ENCODE measurements at places on chromosomes 1 and 21.

DNA sequence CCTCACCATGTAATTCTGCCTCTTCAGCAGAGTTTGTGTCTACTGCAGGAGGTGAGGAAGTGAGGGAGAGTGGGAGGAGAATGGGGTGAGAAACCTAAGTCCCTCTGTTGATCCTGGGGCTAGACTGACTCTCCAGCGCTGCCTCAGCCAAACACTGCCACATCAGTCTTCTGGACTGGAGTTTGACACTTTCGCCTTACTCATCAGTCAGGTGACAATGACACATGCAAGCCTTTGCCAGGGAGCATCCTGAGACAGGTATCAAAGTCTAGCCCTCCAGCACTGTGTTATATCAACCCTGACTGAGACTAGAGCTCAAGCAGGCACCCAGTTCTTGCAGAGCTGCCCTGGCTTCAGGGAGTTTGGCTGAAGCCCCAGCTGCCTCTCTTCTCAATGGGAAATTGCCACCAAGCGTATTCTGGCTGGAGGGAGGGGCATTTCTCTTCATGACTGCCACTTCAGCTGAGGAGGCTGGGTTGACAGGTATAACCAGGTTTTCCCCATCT is 33.3 kb upstream of the SUCO start:
- DNase-seq, result no peak

DNA sequence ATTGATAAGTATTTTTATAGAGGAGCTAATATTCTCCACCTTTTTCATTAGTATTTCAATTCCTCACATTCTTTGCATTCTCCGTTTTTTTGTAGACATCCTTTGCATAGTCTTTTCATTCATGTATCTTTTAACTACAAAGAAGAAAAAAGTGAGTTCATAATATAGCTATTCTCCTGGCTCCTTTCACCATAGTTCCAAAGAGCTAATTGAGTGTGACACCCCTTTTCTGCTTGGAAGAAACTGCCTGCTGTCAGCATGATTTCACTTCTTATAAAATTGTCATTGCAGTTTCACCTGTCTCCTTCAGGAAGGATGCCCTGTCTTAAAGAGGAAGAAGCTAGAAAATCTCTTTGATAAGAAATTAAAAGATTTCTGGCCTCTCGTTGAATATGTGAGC is 991.1 kb downstream of the KCNT2 start:
- DNase-seq, result no peak

GRCh38 chr1:212986551-212986950 is 29.1 kb downstream of the ANGEL2 start:
- DNase-seq, result no peak

- no peak for DNase-seq
These were observed 48.4 kb upstream of the IGSF5 start for GRCh38 chr21:39696618-39697017.

DNA sequence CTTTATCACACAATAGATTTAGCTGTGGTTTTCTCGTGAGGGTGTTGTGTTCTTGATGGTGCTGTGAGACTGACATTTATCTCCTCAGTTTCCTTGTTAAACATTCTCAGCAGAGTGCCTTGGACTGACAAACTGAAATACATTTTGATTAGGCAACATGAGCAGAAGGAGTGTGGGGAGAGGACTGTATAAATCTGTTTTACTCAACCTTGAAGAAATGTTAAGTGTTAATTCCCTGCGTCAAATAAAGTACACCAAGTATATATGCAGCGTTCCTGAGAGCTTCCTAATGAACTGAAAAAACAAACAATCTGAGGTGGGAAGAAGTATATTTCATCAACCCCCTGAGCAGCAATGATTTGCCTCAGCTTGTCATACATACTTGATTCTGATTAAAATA is 540.3 kb upstream of the B3GALT2 start:
- DNase-seq, result no peak

- no peak for DNase-seq
These were observed 2.8 kb downstream of the AIRE start for GRCh38 chr21:44288251-44289110.

DNA sequence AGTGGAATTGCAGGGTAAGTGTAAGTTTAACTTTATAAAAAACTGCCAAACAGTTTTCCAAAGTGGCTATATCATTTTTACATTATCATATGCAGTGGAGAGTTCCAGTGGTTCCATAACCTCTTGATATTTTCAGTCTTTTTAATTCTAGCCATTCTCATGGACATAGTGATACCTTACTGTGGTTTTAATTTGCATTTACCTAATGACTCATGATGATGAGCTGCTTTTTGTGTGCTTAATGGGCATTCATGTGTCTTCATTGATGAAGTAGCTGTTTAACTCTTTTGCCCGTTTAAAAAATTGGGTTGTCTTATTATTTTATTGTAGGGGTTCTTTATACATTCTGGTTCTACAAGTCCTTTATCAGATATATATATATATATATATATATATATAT is 29.4 kb downstream of the SNX27 start:
- no peak for DNase-seq

DNA sequence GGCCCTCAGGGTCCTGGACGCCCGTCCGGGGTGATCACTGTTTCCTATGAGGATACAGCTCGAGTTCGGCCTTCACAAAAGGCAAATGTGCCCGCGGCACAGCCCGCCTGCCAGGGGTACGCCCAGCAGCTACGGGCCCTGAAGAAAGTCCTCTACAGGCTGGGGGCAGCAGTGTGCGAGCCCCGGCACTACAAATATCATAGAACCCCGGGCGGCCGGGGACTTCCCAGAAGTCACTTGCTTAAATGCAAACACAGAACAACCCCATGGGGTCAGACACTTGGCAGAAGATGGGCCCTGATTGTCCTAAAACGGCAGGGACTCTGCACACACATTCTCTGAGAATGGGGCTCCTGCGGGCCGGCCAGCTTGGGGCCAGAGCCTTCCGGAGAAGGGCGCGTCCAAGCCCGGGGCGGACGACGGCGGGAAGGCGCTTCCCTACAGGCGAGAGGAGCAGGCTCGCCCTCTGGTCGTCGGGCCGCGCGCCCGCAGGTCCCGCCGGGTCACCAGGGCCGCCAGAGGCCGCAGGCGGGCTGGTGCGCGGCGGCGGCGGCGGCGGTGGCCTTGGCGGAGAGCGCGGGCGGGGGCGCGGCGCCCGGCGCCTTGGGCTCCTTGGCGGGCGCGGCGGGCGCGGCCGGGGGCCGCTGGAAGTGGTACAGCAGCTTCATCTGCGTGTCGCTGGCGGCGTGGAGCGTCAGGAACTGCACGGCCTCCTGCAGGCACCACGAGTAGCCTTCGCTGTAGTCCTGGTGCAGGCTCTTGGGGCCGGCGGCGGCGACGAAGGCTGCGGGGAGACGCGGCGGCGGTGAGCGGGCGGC is 888 bp downstream of the HES5 start:
- no peak for DNase-seq

DNA sequence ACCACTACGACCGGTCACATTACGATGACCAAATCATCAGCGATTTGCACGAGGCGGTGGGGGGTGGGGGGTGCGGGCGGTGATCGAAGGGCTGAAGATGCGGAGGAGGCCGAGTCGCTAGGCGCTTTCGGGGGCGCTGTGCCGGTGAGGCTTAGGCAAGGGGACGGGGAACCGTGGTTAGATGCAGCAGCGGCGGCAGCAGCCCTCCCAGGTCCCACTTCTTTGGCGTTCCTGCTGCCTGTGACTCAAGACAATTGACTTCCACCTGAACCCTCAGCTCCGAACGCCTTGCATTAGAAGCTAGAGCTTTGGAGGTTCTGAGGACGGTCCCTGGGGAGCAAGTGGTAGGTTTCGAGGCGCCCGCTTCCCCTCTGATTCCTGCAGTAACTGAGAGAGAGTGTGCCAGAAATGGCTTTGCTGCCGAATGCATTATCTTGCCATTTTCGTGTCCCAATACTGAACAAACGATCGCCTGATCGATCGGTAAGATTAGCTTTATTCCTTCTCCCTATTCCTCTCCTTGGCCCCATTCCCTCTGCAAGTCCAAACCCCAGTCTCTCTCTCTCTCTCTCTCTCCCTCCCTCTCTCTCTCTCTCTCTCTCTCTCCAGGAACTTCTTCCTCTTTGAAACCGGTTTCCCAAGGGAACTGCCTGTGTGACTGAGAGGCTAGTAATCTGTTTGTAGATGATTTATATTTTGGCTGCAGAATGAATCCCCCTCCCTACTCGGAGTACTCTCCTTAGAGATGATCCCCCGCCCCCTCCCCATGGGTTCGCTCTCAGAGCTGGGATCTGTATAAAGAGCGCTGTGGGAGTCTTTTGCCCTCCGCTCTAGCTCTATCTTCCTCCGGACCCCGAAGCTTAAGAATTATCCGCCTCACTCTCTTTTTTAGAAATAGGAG is 735 bp upstream of the BRINP3 start:
- DNase-seq, result no peak

- DNase-seq, result no peak
These were observed 13.0 kb upstream of the SLC19A1 start for GRCh38 chr21:45555251-45555556.

DNA sequence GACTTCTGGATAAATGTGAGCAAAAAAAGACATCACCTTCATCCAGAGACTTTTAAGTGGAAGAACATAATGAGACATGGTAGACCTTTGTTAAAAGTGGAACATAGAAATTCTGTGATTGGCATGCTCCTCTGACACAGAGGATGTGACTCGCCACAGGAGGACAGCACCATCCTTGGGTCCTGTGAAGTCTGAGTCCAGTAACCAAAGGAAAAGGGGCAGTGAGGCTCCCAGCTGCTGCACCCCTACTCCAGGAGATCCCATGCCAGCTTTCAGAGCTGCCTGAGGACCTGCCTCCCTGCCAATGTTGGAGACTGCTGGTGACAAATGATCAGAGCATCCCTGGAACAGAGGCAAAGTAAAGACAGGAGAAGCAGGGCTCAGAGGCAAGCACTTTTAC is 136.2 kb downstream of the BRINP2 start:
- DNase-seq, result no peak

DNA sequence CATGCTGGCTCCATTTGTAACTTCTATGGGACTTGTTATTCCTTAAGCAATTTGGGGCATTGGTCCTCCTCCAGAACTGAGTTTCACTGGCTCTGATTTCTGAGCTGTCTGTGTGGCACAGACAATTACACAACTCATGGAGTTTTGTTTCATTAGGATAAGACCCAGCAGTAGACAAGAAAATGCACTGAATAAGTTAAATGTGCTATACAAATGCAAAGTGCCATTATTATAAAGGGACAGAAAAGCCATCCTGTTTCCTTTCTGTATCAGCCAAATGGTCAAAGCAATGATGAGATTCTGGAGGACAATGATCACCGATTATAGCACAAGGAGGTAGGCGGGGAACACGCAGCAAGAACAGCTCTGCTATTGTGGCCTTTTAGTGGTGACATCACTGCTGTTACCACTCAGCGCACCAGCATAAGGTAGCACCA is 81.9 kb downstream of the CNIH3 start:
- no peak for DNase-seq

- DNase-seq, result no peak
These were observed 44.1 kb downstream of the GON4L start for GRCh38 chr1:155812878-155813277.

DNA sequence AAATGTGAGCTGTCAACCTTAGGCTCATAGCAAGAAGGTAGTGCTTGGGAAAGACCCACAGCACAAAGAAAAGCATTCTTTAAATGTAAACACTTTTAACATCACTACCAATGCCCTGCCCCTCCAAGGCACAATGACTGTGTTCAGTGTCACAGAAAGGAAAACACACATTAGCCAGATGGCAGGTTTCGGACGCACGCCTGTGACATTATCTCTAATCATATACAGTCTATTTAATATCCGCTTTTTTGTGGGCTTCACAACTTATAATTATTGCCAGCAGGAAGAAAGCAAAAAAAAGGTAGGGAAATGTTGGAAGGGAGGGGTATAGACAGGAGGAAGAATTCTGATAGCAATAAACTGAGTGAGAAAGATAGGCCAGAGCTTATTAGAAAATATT is 112.4 kb upstream of the BEND5 start:
- DNase-seq, result no peak

- DNase-seq, result no peak
These were observed 80.8 kb upstream of the JUN start for GRCh38 chr1:58864654-58865053.

- no peak for DNase-seq
These were observed 40.0 kb upstream of the ZNF648 start for GRCh38 chr1:182101415-182102042.

GRCh38 chr1:18060366-18060765 is 47.2 kb upstream of the IGSF21 start:
- DNase-seq, result no peak

DNA sequence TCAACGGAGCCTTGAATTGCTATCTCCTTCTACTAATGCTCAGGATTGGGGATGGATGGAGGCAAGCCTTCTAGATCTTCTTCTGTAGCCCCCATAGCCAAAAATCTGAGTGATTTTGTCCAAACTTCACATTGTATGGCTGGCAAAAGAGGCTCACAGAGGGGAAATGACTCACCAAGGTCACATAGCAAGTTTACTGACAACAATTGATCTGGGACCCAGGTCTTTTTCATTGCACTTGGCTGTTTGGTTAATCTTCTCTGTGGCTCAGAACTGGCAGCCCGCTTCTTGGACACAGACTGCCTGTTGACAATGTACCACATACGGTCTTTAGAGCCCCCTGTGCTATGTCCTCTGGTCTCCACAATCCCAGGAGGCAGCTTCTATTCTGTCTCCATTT is 3.0 kb upstream of the LACTBL1 start:
- no peak for DNase-seq

DNA sequence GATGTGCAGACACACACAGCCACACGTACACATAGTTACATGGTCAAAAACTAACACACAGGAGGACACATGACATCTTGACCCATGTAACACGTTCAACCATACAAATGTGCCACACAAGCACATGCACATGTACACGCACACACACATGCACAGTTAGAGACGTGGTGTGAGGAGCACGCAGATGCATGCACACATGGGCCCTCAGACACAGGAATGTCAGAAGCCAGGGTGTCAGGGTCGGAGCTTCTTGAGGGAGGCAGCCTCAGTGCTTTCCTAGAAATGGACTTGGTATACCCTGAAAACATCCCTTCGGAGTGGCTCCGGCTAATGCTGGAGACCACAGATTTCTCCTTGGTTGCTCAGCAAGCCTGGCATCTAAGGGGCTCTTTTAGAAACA is 114.3 kb downstream of the DMRTB1 start:
- no peak for DNase-seq

DNA sequence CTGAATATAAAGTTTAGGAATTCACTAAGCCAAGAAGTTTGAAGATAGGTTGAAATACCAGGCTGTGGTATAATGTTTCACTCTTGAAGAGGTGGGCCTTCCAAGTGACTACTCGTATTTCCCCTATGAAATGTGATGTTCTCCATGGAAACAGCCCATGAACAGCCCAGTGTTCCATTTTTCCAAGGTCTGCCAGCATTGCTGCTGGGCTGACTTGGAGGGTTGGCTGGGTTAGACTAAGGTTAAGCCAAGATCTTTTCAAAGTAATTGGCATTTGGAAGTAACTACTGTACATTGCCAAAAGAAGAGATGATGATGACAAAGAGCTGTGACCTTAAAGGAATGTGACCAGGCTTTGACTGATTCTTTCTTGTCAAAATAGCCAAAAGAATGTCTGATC is 73.8 kb downstream of the RPE65 start:
- no peak for DNase-seq

DNA sequence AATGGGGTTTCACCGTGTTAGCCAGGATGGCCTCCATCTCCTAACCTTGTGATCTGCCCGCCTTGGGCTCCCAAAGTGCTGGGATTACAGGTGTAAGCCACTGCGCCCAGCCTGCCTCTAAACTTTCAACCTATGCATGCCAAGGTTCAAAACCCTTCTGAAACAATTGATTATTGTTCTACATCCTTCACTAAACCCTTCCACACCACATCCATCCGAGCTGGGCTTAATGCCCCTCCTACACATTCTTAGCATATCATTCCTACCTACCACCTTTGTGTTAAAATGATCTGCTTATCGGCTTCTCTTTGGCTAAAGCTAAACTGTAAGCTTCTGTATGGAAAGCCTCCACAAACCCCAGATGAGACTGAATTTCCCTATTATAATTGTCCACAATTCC is 40.8 kb upstream of the DOCK7 start:
- DNase-seq, result no peak

All from WERI-Rb-1 (cell line).